CD8-positive, alpha-beta memory T cell (primary cell): ENCODE measurements at places on chromosomes 12 and 14.

DNA sequence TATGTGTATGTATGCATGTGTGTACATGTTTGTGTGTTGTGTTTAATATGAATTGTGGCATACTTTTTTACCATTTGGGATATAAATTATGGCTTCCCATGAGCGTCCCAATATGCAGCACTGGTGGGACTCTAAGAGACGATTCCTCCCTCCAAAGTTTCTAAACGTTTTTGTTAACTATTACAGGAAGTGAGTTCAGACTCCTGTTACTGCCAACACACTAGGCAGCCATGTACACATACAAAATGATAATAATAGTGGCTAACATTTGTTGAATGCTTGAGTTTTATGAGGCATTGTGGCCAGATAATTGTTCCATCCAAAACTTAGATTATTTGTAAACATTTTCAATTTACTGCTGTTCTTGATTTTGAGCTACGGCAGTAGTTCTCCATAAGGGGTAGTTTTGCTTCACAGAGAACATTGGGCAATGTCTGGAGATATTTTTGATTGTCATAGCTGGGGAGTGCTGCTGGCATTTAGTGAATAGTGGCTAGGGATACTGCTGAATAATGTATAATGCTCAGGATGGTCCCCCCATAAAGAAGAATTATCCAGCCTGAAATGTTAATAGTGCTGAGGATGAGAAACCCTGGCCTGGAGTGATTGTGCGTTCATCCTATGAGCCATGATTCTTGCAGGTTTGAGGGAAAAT, 45.1 kb downstream of the ARID2 start:
- DNase-seq = no peak

DNA sequence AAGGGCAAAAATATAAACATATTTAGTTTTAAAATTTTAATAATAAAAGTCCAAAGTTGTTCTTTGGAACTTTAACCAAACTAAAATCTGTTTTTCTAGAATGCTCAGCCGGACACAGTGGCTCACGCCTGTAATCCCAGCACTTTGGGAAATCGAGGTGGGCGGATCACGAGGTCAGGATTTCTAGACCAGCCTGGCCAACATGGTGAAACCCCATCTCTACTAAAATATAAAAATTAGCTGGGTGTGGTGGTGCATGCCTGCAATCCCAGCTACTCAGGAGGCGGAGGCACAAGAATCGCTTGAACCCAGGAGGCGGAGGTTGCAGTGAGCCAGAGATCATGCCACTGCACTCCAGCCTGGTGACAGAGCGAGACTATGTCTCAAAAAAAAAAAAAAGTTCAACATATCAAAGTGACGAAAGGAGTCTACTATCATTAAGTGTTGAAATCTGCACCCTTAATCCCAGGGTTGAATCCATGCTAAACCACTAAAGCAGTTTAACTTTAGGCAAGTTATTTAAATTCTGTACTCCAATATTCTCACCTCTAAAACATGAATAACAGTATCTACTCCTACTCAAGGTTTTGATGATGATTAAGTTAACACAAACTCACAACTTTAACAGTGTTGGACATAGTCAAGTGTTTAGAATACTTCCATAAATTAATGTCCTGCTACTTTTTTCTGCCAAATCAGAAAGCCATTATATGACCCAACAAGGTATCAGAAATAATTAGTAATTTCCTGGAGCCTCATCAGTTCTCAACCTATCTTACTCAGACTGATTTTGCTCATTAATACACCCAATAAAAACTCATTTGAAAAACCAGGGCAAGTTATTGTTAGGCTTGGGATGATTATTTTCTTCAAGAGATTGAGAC, 11.0 kb downstream of the HNRNPC start:
- no peak for DNase-seq

DNA sequence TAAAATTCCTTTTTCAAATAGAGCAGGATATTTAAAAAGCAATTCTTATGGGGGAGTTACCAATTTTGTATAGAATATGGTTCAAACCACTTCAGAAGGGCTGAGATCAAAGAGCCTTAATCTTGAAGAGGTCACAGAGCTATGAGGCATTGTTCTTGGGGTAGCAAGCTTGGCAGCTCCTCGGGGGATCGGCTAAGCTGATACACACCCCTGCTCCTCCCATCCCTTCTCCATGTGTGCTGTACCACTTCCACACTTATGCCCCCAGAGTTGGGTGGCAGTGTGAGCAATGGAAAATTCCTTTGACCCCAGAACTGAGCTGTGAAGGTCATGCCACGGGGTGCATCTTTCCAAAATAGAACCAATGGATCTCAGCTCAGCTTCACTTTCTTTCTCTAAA, 15.0 kb upstream of the TMEM30B start:
- DNase-seq = no peak

GRCh38 chr12:126663304-126664094, 1598.3 kb downstream of the AACS start:
- no peak for DNase-seq

- DNase-seq = no peak
Observed at GRCh38 chr14:40838601-40839000, 768.1 kb upstream of the LRFN5 start.

DNA sequence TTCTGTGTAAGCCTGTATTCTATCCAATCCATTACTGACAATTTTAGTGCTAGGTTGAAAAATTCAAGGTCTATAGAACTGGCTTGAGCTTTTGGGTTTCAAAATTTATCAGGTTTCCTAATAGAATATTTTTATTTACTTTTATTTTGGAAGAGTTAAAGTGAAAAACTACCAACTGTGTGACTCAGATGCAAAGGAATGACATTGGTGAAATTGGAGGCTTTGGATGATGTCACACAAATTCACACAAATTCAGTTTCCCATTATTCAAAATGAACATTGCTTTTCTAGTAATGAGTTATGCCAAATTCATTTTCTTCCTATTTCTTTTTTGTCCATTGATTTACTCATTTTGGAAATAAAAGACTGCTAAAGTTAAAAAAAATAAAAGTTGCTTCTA, 186.9 kb downstream of the ALX1 start:
- no peak for DNase-seq

- no peak for DNase-seq
Observed at GRCh38 chr12:39572551-39572950, 47.1 kb downstream of the ABCD2 start.

GRCh38 chr12:92574051-92574783, 128.6 kb upstream of the PLEKHG7 start:
- DNase-seq = no peak

GRCh38 chr14:72701237-72701565, 192.7 kb downstream of the DPF3 start:
- DNase-seq = no peak

- DNase-seq = no peak
Observed at GRCh38 chr12:105369014-105369413, 38.5 kb downstream of the C12orf75 start.

DNA sequence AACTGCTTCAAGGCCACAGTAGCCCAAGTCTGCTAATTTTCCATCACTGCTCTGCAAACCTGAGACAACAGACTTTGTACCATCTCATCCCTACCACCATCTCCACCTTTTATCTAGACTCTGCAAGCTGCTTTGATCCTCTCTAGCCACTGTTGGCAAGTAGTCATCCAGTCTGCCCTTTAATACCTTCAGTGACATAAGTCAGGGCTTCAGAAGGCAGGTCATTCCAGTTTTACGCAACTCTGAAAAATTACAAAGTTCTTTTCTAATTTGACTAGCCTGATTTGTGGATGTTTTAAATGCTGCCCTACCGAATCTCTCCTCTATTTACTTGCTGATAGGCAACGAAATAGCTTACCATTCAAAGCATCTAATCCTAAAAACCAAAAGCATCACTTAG, 2.8 kb downstream of the FERMT2 start:
- no peak for DNase-seq

GRCh38 chr12:59850268-59850667, 254.4 kb downstream of the SLC16A7 start:
- no peak for DNase-seq

- DNase-seq = no peak
Observed at GRCh38 chr12:113641426-113642030, 169.9 kb upstream of the LHX5 start.

- DNase-seq = no peak
Observed at GRCh38 chr12:79837575-79837974, 97.3 kb downstream of the PPP1R12A start.
